ENCODE measurements at places on chromosomes 11 and 22.
A peak's percentile ranks its signal among the peaks of the same experiment; 100 is the strongest.

- DNase-seq = no peak
Measured at GRCh38 chr11:3215346-3216026, 3.1 kb downstream of the MRGPRG start.

DNA sequence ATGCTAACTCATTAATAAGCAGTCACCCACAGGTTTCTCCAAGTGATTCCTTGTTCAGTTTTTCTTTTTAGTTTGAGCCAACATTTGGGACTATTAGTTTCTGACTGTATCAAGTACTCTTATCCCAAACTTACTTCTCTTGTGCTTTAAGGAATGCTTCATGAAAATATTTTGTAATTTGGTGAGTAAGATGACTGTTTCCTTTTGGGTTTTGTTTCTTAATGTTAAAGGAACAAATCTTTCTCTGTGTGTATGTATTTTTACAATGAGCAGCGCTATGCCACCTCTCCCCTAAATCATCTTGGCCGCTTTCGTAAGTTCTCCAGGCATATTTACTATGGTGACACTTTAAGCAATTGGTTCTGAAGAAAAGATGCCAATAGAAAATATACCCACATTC, 72.4 kb downstream of the LDLRAD3 start:
- DNase-seq = no peak

DNA sequence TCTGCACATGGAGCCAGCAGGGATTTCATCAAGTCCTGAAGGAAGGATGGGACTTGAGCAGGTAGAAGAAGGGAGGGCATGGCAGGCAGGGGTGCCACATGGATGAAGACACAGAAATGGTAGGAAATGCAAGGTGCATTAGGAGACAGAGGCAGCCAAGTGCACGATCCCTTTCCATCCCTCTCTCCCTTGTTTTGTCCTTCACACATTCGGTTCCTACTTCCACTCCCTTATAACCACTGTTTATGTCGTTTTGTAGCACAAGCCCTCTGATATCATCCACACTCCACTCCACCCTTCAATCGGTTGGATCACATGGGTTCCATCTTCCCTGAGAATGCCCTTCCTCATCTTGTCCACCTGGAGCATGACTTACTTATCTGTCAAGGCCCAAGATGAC, 35.2 kb downstream of the IFT27 start:
- no peak for DNase-seq

DNA sequence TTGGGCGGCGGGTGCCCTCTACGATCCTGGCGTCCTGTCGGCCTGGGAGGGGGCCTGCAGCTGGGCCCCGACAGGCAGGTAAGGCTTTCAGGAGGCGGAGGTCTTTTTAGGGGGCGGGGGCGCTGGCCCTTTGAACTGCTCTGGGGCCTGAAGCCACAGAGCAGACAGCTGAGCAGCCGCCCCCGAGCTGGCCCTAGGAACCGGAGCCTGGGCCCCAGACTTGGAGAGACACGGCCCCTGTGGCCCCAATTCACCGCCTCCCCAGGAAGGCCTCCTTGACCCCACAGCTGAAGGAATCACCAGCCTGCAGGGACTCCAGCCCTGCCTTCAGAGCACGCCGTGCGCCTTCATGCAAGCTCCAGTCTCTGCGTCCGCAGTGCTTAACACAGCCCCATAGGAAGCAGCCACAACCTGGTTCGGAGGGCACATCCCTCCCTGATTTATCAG, 618 bp upstream of the CERK start:
- DNase-seq = no peak

- DNase-seq = peak; percentile 87
Measured at GRCh38 chr22:29668673-29669072, 51.1 kb upstream of the CABP7 start.

GRCh38 chr22:23696326-23696851, 5.6 kb downstream of the RGL4 start:
- DNase-seq = no peak

DNA sequence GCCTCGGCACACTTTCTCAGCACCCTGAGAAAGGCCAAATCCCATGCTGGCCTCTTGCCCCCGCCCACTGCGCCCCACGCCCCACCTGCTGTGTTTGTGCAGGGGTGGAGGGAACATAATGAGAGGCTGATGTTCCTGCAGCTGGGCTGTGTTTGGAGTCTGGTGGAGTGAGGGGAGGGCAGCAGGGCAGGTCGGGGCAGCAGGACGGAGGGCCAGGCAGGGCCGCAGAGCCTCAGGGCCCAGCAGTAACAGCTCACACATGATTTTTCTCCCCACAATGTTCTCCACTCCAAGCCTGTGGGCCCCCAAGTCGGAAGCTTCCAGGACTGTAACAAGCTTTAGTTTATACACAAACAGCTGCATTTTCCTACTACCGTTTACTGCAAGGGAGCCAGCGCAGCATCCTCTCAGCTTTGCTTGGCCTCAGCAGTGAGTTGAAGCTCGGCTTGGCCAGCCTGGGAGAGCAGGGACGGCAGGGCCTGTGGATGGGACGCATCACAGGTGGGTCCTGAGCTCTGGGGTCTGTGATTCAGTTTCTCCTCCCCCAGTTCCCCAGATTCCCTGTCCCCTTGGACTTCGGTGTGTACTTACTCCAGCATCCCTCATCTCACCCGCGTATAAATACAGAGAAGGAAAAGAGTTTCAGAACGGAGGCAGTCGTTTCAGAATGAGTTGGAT, 51.0 kb downstream of the RPUSD4 start:
- no peak for DNase-seq
